ENCODE measurements at places on chromosomes 3 and 15. TPM values are rescaled to one million over a fixed set of nuclear protein-coding genes. Genes with fewer than 3 reads are reported as not detected.

Gene RARB
- total RNA-seq: not detected

Gene DTWD1
- total RNA-seq: 16.7 TPM

Gene PLA2G4D
- not detected for total RNA-seq

Gene CPLX3
- 0.19 TPM for total RNA-seq

Gene RAB27A
- total RNA-seq: 65.8 TPM

Gene HIGD2B
- total RNA-seq: not detected

DNA sequence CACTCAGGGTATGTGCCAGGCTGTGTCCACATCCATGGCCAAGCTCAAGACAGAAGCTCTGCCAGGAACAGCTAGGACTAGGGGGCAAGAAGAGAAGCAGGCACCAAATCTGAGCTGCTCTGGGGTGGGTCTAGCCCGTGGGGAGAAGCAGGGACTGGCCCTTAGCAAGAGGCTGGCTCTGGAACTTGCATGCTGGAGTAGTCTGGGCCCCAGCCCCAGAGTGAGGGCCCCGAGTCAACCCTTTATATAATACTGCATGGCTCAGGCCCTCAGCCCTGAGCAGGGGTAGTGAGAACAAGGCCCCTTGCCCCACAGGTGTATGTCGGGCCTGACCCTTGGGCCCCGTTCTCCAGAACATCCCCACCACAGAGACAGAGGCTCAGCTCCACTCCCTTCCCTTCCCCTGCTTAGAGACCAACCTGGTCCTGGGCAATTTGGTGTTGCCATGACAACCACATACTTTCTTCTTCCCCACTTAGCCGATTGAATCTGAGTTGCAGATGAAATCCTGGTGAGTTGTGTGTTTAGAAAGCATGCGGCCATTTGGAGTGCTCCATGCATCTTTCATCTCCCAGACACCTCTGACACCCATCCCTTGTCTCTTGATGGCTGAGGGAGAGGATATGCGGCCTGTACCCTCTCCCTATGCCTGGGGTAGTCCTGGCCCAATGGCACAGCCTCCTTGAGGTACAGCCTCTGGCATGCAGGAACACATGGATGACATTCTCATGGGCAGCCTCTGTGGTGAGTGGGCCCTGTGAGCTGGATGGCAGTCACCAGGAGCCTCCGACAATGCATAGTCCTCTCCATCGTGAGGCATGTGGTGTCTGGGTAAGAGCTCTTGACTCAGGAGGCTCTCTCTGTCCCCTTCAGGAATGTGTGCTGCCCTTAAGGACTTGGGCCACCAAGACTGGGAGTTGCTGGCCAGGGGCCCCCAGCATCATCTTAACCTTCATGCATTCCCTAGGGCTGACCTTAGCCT is 29.2 kb upstream of the SFMBT1 start:
- peak overlapping the region; percentile 64 for H3K27ac ChIP-seq
- no peak overlapping the region for H3K4me3 ChIP-seq
- peaks cover 24% of the 10 kb centered on the region for H3K4me1 ChIP-seq
- no peak for DNase-seq
- H3K27me3 ChIP-seq: no peaks in the 10 kb centered on the region

GRCh38 chr15:56944485-56944884 is 26.0 kb downstream of the TCF12 start:
- H3K4me1 ChIP-seq: peaks cover 3% of the 10 kb centered on the region
- no peaks in the 10 kb centered on the region for H3K27me3 ChIP-seq
- no peak overlapping the region for H3K4me3 ChIP-seq
- no peak overlapping the region for H3K27ac ChIP-seq
- peaks cover 20% of the 10 kb centered on the region for H3K36me3 ChIP-seq

DNA sequence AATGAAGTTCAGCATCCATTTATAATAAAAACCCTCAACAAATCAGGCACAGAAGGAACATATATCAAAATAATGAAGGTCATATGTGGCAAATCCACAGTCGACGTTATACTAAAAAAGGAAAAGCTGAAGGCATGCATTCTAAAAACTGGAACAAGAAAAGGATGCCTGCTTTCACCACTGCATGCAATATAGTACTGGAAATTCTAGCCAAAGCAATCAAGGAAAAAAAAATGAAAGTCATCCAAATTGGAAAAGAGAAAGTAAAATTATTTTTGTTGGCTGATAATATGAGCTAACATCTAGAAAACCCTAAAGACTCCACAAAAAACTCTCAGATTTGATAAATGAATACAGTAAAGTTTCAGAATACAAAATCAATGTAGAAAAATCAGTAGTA is 1123.2 kb downstream of the TBL1XR1 start:
- no peaks in the 10 kb centered on the region for H3K36me3 ChIP-seq
- no peak for DNase-seq
- no peak overlapping the region for H3K27ac ChIP-seq

GRCh38 chr15:98671060-98672008 is 23.0 kb downstream of the IGF1R start:
- H3K4me3 ChIP-seq: no peak overlapping the region
- H3K4me1 ChIP-seq: peaks cover 47% of the 10 kb centered on the region
- H3K27ac ChIP-seq: no peak overlapping the region

DNA sequence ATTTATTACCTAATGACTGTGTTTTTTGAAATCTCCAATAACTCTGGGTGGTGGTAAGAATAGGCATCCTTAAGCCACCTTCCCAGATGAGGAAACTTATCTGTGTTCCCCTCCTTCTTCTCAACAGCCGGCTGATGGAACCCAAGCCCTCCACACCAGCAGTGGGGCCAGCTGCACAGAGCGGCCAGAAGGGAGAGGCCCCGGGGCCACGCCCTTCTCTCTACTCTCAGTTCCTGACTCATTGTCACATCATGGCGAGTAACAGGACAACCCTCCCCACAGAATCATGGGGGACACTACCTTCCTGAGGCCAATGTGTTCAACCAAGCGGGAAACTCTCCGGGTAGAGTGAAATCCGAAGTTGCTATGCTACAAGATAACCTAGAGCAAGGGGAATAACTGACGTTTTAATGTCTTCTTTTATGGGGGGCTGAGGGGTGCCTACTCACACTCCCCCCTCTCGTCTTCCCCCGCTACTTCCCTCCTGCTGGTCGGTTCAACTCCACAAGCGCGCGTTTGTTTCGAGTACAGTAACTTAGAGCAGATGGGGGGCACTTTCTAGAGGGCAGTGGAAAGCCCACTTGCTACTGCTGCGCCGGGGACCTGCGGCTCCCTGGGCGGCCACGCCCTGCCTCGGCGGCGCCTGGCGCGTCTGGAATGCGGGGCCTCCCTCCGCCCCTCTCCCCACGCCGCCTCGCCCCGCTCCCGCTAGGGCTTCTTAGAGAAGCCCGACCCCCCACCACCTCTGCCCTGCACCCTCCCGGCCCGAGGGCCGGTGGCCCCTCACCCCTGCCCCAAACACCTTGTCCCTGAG is 621 bp downstream of the ANXA2 start:
- H3K27me3 ChIP-seq: peaks cover 7% of the 10 kb centered on the region
- peak overlapping the region; percentile 96 for H3K27ac ChIP-seq
- H3K36me3 ChIP-seq: peaks cover 46% of the 10 kb centered on the region
- peak overlapping the region; percentile 95 for H3K4me3 ChIP-seq
- H3K4me1 ChIP-seq: peaks cover 72% of the 10 kb centered on the region
- peak; percentile 54 for DNase-seq

DNA sequence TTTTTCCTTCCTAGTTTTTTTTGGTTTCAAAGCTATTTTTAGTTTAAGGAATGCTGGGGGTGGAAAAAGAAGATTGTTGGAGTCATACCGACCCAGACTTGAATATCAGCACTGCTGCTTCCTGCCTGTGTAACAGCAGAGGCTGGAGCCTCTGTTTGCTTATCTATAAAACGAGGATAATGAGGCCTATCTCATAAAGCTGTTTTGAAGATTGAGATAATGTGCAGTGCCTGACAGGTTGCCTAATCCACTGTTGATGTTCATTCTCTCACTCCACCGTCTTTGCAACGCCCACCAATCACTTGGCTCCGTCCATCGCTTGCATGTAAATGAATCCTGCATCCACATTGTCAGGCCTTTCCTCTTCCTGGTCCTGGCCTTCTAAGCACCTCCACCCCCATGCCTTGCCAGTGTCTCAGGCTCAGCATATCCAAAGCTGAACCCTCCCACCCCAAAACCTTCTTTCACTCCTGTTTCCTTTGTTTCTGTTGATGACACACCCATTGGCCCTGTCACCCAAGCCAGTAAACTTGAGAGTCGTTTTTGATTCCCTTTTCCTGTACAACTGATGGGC is 94.9 kb downstream of the MEX3B start:
- no peak overlapping the region for H3K4me3 ChIP-seq
- H3K27ac ChIP-seq: no peak overlapping the region
- no peak for DNase-seq
- H3K4me1 ChIP-seq: peaks cover 4% of the 10 kb centered on the region
- H3K36me3 ChIP-seq: no peaks in the 10 kb centered on the region

- no peaks in the 10 kb centered on the region for H3K4me1 ChIP-seq
- no peaks in the 10 kb centered on the region for H3K27me3 ChIP-seq
- H3K36me3 ChIP-seq: no peaks in the 10 kb centered on the region
- no peak for DNase-seq
These were observed 187.5 kb downstream of the NAALADL2 start for GRCh38 chr3:175046601-175047000.

DNA sequence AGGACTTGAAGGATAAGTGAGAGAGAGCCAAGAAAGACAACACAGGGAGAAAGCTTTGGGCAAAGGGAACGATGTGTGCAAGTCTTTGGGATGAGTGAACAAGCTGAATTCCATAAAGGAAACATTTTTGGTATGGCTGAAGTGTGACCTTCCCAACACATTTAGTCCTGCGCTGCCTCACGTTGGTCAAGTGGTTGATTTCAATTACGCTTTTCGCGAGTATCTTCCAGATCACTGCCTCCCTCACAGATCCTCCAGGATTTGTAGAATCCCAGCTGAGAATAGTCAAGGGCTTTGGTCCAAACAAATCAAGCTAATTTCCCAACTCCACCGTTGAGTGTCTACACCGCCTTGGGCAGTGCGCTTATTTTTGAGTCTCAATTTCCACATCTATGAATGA is 338.4 kb upstream of the ADAMTS9 start:
- no peaks in the 10 kb centered on the region for H3K36me3 ChIP-seq
- H3K4me3 ChIP-seq: no peak overlapping the region
- no peak overlapping the region for H3K27ac ChIP-seq
- no peaks in the 10 kb centered on the region for H3K27me3 ChIP-seq
- no peaks in the 10 kb centered on the region for H3K4me1 ChIP-seq

DNA sequence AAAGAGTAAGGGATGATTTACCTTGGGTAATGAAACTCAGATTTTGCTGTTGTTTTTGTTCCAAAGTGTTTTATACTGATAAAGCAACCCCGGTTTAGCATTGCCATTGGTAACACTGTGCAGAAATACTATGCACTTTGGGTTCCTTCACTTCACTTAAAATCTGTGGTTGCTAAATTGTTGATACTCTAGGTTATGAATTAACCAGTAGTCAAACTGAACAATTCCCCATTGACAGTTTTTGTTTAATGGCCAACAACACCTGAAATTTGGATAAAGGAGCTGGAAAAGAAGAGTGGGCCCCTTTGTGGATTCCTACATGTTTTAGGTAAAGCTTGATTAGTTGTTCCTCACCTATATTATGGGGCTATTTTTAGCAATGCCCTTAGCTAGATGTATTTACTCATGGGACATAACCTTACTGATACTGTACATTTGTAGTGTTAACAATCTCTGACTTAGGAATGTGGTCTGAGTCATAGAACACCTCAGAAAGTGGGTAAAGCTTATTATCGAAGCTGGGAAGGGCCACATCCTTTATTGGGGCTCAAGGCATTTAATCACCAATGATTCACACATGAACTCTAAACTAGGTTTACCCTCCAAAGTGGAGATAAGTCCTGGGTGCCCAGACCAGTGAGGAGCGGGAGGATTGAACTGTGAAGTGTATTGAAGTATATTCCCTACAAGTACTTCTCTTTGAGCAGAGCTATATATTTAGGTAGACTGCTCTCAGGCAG is 29.5 kb upstream of the THRB start:
- H3K36me3 ChIP-seq: no peaks in the 10 kb centered on the region
- no peak for DNase-seq
- H3K4me3 ChIP-seq: no peak overlapping the region
- H3K4me1 ChIP-seq: no peaks in the 10 kb centered on the region

DNA sequence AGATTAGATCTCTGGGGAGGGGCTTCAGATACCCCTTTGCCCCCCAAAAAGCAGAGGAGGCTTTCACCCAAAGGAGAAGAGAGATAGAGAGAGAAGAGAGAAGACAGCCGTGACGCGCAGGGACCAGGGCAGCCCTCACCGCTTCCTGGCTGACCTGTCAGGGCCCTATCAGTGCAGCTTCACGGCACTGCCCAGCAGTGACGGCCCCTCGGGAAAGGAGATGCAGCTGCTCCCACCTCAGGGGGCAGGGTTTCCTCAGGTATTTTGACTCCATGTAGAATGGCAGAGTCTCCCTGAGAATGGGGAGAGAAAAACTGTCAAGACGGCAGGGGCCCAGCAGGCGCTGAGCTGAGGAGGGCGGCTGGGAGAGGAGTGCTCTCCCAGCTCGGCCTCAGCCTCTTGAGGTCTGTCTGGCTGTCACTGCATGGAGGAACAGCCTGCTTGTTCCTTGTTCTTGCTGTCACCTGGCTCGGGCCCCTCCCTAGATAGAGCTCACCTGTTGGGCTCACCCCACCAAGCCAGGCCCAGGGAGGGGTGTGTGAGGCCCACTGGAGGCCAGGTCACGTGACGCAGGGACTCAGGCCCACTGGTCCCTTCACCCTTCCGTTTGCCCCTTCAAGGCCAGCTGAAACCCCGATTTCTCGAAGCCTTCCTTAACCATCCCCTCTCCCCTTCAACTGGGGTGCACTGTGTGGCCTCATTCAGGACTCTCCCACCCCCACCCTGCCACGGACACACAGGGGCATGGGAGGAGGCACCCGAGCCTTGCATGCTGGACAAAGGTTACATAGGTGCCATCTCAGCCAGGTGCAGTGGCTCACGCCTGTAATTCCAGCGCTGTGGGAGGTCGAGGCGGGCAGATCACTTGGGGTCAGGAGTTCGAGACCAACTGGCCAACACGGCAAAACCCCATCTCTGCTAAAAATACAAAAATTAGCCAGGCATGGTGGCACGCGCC is 28.2 kb downstream of the LOXL1 start:
- H3K4me3 ChIP-seq: no peak overlapping the region
- DNase-seq: no peak
- peaks cover 45% of the 10 kb centered on the region for H3K4me1 ChIP-seq
- H3K27ac ChIP-seq: peak overlapping the region; percentile 5

GRCh38 chr3:23096041-23096440 is 107.1 kb upstream of the UBE2E2 start:
- H3K36me3 ChIP-seq: no peaks in the 10 kb centered on the region
- H3K4me1 ChIP-seq: no peaks in the 10 kb centered on the region
- H3K4me3 ChIP-seq: no peak overlapping the region
- no peaks in the 10 kb centered on the region for H3K27me3 ChIP-seq
- no peak for DNase-seq
